Pancreas (tissue), 10 donors: ENCODE measurements at places on chromosomes 3 and 15.

DNA sequence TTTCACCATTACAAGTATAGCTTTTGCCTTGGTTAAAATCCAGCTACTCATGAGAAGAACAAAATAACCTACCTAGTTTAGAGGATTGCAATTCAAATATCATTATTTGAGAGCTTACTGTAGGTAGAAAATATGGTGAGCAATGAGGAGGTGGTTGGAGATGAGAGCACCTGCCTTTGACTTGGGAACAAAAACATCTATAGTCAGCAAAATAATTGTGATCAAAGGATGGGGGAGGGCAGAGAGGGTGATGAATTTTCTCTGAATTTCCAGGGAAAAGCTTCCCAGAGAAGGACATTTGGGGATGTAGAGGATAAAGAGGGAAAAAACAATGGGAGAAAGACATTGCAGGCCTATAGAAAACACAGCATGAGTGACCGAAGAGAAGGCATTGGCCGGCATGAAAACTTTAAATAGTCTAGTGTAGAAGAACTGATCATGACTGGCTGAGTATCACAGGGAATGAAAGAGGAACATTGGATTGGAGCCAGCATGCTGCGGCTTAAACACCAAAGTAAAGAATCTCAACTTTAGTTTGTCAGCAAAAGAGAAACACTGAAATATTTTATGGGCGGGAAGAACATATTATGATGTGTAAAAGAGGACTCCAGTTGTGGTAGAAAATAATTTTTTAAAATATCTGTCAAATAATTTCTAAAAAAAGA lies 581.3 kb downstream of the UNC13C start:
- H3K27ac ChIP-seq = no peak overlapping the region
- peaks cover 3% of the 10 kb centered on the region for H3K27me3 ChIP-seq
- H3K4me3 ChIP-seq = no peak overlapping the region
- H3K36me3 ChIP-seq = no peaks in the 10 kb centered on the region
- H3K4me1 ChIP-seq = no peaks in the 10 kb centered on the region

- DNase-seq = no peak
- no peaks in the 10 kb centered on the region for H3K27me3 ChIP-seq
- no peaks in the 10 kb centered on the region for H3K36me3 ChIP-seq
- no peaks in the 10 kb centered on the region for H3K4me1 ChIP-seq
These were observed 62.5 kb upstream of the SNRK start for GRCh38 chr3:43223670-43224364.

- no peak overlapping the region for H3K27ac ChIP-seq
- H3K27me3 ChIP-seq = no peaks in the 10 kb centered on the region
- no peaks in the 10 kb centered on the region for H3K4me1 ChIP-seq
- no peak overlapping the region for H3K4me3 ChIP-seq
- no peaks in the 10 kb centered on the region for H3K36me3 ChIP-seq
These were observed 95.0 kb upstream of the LIMD1 start for GRCh38 chr3:45499529-45499928.

GRCh38 chr3:141413801-141414689 lies 45.7 kb downstream of the ZBTB38 start:
- H3K4me3 ChIP-seq = no peak overlapping the region
- DNase-seq = no peak
- no peak overlapping the region for H3K27ac ChIP-seq
- peaks cover 8% of the 10 kb centered on the region for H3K36me3 ChIP-seq
- peaks cover 44% of the 10 kb centered on the region for H3K4me1 ChIP-seq
- no peaks in the 10 kb centered on the region for H3K27me3 ChIP-seq

DNA sequence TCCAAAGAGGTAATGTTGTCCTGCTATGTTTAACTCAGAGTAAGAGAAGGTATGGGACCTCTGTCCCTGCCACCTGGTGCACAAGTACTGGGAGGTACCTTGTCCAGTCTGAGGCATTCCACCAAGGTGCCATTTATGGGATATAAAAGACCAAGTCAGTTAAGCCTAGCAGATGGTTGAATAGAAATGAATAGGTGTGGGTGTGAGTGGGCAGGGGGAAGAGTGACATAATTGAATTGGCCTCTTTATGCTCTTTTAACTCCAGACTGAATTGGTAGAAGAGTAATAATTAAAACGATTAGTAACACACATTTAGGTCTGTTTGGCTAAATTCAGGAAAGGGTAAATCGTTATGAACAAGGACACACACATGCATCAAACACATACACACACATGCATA lies 562 bp downstream of the ADGRG7 start:
- H3K4me1 ChIP-seq = peaks cover 7% of the 10 kb centered on the region
- no peak overlapping the region for H3K27ac ChIP-seq
- no peak overlapping the region for H3K4me3 ChIP-seq

- H3K4me3 ChIP-seq = no peak overlapping the region
- no peaks in the 10 kb centered on the region for H3K4me1 ChIP-seq
- no peak overlapping the region for H3K27ac ChIP-seq
- H3K27me3 ChIP-seq = no peaks in the 10 kb centered on the region
- DNase-seq = no peak
- H3K36me3 ChIP-seq = no peaks in the 10 kb centered on the region
These were observed 7.2 kb upstream of the TIMP4 start for GRCh38 chr3:12165909-12166308.

DNA sequence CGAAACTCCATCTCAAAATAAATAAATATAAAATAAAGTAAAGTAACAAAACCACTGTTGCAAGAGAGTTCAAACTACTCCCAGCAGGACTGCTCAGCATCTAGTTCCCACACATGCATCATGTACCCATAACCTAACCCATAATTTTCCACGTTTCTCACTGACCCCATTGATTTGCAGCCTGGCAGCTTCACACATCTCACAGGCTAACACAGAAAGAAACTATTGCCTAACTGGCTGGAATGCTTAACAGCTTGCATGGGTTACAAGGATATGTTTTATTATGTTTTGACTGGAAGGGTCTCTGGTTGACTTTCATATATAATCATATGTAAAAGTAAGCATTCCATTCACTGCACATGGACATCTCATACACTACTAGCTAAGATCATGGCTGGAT lies 55.6 kb upstream of the TBC1D23 start:
- H3K4me3 ChIP-seq = no peak overlapping the region
- no peak overlapping the region for H3K27ac ChIP-seq
- H3K27me3 ChIP-seq = no peaks in the 10 kb centered on the region

GRCh38 chr3:55569033-55569599 lies 82.0 kb upstream of the WNT5A start:
- no peaks in the 10 kb centered on the region for H3K36me3 ChIP-seq
- no peaks in the 10 kb centered on the region for H3K27me3 ChIP-seq
- H3K4me1 ChIP-seq = no peaks in the 10 kb centered on the region
- no peak overlapping the region for H3K27ac ChIP-seq
- H3K4me3 ChIP-seq = no peak overlapping the region
- DNase-seq = no peak

GRCh38 chr15:73851689-73852088 lies 21.7 kb upstream of the TBC1D21 start:
- no peak overlapping the region for H3K27ac ChIP-seq
- no peak for DNase-seq
- no peaks in the 10 kb centered on the region for H3K27me3 ChIP-seq

DNA sequence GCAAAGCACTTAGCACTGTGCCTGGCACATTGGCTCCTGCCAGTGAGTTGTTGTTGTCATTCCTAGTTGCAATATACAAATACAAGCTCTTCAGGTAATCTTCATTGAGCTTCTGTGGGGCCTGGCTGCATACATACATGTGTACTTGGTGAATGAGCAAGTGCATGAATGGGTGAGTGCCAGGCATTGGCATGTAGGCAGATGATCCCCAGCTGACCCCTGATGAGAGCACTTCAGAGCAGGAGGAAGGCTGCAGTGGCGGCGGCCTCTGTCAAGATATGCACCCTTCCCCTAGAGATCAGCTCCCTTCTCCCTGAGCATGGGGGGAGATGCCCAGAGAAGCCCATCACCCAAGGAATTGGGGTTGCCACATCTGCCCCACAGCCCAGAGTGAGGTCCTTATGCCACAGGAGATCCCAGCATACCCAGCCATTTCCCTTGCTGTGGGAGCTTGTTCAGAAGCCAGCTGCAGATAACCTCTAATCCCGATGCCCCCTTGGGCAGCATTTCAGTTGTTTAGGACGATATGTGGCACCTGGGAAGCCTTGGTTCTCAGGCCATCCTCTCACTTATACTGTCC lies 8.8 kb downstream of the CACNA2D3 start:
- H3K27me3 ChIP-seq = no peaks in the 10 kb centered on the region
- no peak for DNase-seq
- H3K27ac ChIP-seq = no peak overlapping the region
- H3K4me3 ChIP-seq = no peak overlapping the region
- H3K4me1 ChIP-seq = no peaks in the 10 kb centered on the region

- H3K36me3 ChIP-seq = no peaks in the 10 kb centered on the region
- no peak overlapping the region for H3K27ac ChIP-seq
- no peak for DNase-seq
- H3K4me1 ChIP-seq = no peaks in the 10 kb centered on the region
These were observed 218.8 kb downstream of the TBL1XR1 start for GRCh38 chr3:176978441-176978840.

DNA sequence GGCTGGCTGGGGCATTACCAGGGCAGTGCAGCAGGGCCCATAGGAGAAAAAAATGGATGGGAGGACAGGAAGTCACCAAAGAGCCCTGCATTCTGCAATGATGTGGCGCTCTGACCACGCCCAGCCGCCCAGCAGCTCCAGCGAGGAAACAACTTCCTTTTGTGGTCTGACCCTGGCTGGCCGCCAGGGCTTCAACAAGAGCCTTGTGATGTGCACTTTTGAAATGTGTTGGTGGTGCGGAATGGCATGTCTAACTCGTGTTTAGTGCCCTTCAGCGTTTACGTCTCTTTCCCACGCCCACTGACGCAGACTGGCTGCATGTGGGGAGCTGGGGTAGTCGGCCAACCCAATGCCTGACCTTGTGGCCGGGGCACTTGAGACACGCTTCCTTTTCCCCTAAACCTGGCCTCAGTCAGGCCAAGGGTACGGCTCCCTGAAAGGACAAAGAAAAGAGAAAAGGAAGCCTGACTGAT lies 81.9 kb upstream of the CTNNB1 start:
- peak; percentile 69 for DNase-seq
- H3K4me3 ChIP-seq = no peak overlapping the region
- no peak overlapping the region for H3K27ac ChIP-seq

- H3K27ac ChIP-seq = no peak overlapping the region
- no peaks in the 10 kb centered on the region for H3K27me3 ChIP-seq
- no peak overlapping the region for H3K4me3 ChIP-seq
- no peaks in the 10 kb centered on the region for H3K4me1 ChIP-seq
These were observed 168.1 kb upstream of the MBNL1 start for GRCh38 chr3:152100491-152101132.

DNA sequence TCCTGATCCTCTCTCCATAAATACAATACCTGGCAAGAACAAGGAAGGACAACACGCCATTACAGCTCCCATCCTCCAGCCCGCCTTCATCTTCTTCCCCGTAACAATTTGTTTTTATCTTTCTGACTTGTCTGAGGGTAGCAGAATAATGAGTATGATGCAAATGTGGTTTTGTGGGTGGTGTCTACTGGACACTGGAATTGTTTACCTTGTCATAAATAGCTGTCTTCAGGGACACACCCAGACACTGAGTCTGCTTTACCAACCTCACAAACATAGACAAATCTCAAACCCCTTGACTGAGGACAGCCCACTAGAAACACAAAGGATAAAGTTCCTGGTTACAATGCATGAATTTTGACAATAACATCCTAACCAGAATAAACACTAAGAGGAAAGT lies 13.4 kb downstream of the WDR72 start:
- no peak for DNase-seq
- H3K4me3 ChIP-seq = no peak overlapping the region
- H3K27ac ChIP-seq = no peak overlapping the region
- no peaks in the 10 kb centered on the region for H3K27me3 ChIP-seq

DNA sequence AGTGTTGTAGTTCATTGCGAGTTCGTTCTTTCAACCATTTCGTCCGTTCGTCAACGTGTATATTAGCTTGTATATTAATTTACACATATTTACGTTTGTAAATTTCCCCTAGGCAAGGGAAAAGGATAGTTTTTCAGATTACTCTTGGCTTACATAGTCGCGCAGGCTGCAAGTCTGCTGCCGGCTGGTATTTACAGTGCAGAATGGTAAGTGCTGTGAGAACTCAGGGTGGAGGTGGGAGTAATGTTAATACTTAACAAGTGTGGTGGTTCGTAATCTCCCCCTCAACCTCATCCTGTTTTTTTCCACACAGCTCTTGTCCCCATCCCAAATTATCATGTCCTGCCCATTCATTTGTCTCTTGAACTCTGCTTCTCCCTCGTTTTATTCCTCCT lies 766 bp downstream of the FAM98B start:
- peak overlapping the region; percentile 77 for H3K4me3 ChIP-seq
- no peaks in the 10 kb centered on the region for H3K36me3 ChIP-seq
- peak overlapping the region; percentile 89 for H3K27ac ChIP-seq
- peaks cover 11% of the 10 kb centered on the region for H3K4me1 ChIP-seq
- no peaks in the 10 kb centered on the region for H3K27me3 ChIP-seq

GRCh38 chr15:89349206-89349558 lies 14.6 kb upstream of the POLG start:
- H3K4me3 ChIP-seq = no peak overlapping the region
- no peak overlapping the region for H3K27ac ChIP-seq
- no peaks in the 10 kb centered on the region for H3K36me3 ChIP-seq
- no peaks in the 10 kb centered on the region for H3K27me3 ChIP-seq

- no peak overlapping the region for H3K4me3 ChIP-seq
- H3K27ac ChIP-seq = no peak overlapping the region
- H3K27me3 ChIP-seq = no peaks in the 10 kb centered on the region
- no peak for DNase-seq
- H3K36me3 ChIP-seq = no peaks in the 10 kb centered on the region
These were observed 661.2 kb upstream of the NR2F2 start for GRCh38 chr15:95669146-95669922.

- no peaks in the 10 kb centered on the region for H3K4me1 ChIP-seq
- no peak overlapping the region for H3K27ac ChIP-seq
- H3K36me3 ChIP-seq = no peaks in the 10 kb centered on the region
- no peak overlapping the region for H3K4me3 ChIP-seq
- no peaks in the 10 kb centered on the region for H3K27me3 ChIP-seq
These were observed 123.7 kb downstream of the SMAD6 start for GRCh38 chr15:66825731-66826130.

DNA sequence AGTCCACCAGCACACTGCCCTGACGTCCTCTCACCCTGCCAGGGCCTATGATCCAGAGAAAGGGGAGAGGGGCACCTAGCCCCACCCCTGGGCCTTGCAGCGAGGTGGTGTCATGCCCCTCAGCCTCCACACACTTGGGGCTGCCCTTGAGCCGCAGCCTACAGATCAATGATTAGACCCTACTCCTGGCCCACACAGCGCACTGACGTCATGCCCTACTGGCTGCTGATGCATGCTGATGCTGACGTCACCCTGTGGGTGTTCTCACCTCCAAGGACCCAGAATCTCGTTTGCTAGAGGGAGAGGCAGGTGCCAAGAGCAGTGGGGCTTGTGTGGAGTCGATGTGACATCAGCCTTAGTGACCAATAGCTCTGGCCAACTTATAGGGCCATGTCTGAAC lies 18.0 kb downstream of the ARL14 start:
- H3K27ac ChIP-seq = no peak overlapping the region
- no peaks in the 10 kb centered on the region for H3K27me3 ChIP-seq
- DNase-seq = no peak
- H3K4me1 ChIP-seq = peaks cover 14% of the 10 kb centered on the region
- H3K4me3 ChIP-seq = no peak overlapping the region
- H3K36me3 ChIP-seq = no peaks in the 10 kb centered on the region
